ENCODE measurements at places on chromosomes 6 and 20.

- no peak for DNase-seq
Observed at GRCh38 chr6:161139766-161140553, 133.9 kb downstream of the AGPAT4 start.

DNA sequence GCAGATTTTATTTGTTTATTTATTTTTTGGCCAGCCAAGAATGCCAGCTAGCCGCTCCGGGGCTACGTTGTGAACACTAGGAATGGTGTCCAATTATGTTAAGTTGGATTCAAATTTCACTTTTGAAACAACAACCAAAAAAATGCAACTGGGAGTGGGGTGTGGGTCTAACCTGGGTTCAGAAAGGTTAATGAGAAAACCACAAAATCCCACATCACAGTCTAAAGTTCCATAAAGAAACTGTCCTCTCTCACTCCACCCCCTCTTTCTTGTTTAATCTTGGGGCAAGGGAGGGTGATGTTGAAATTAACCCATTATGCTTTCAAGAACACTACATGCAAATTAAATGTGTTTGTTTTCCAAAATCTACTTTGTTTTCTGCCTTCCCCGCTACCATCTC is 77.2 kb downstream of the LINC00237 start:
- DNase-seq = no peak

DNA sequence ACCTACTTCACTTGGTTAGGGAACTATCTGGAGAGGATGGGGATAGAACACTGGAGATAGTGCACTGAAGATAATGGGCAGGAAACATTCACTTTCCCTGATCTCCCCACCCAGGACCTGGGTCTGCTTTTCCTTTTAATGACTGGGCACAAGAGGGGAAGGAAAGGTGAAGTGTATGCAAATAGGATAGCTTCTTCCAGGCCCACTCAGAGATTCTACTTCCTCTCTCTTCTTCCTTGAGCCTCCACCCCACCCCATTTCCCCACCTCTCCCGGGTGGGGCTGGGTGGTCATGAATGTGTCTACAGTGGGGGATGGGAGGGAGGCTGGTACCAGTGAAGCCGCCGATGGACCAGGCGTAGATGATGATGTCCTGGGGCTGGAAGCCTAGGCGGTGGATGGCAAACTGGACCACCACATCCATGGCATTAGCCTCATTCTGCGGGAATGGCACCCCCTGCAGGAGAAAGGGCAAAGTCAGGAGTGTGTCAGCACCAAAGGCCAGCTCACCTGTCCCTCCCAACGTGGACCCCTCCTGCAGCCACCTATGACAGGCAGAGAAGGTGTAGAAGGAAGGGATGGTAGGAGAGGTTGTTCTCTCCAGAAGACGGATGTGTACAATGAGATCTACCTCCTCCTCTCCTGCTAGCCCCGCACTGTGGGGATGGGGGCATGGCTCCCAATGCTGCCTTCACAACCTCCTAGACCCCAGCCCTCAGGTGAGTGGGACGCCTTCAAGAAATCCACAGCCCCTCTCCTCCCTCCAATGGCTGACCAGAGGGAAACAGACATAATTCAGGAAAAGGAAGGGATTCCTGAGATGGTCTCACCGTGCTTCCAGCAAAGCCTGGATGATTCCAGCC is 8.6 kb upstream of the LY6G5C start:
- no peak for DNase-seq

- DNase-seq = no peak
Observed at GRCh38 chr6:26251354-26252076, 113.5 kb upstream of the BTN3A2 start.

DNA sequence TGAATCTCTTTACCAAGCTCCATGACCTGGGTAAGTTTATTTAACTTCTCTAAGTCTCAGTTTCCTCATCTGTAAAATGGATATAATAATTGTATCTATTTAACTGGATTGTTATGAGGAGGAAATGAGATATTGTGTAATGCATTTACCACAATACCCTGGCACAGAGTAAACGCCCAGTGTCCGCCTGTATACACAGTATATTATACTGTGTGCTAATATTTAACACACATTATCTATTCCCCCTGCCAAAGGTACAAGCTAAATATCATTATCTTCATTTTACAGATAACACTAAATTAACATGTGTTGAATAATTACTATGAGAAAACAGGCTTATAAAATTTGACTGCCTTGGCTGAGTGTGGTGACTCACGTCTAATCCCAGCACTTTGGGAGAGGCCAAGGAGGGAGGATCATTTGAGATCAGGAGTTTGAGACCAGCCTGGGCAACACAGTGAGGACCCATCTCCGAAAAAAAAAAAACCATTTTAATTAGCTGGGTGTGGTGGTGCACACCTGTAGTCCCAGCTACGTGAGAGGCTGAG is 38.7 kb upstream of the TNFRSF21 start:
- DNase-seq = no peak

GRCh38 chr6:166382500-166382932 is 224 bp downstream of the MPC1 start:
- no peak for DNase-seq

DNA sequence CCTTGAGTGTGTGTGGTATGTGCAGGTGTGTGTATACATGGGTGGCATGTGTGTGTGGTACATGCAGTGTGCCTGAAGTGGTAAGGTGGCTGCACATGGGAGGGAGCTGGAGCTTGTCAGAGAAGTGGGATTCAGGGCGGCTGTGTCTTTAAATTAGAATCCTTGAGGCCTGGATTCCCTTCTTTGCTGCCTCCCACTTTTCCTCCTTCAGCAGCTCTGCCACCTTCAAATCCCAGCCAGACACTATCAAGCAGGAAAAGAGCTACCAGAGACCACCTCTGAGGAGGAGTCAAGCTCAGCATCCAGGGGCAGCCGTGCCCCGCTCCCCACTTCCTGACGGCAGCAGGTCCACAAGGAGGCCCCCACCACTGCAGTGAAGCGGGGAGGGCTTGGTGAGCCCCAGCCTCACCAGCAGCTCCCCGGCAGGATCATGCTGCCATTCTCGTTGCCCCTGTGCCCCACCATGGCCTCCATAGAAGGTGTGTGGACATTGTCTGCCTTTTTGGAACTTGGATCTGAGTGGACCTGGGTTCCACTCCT is 131.0 kb upstream of the MLN start:
- DNase-seq = no peak

DNA sequence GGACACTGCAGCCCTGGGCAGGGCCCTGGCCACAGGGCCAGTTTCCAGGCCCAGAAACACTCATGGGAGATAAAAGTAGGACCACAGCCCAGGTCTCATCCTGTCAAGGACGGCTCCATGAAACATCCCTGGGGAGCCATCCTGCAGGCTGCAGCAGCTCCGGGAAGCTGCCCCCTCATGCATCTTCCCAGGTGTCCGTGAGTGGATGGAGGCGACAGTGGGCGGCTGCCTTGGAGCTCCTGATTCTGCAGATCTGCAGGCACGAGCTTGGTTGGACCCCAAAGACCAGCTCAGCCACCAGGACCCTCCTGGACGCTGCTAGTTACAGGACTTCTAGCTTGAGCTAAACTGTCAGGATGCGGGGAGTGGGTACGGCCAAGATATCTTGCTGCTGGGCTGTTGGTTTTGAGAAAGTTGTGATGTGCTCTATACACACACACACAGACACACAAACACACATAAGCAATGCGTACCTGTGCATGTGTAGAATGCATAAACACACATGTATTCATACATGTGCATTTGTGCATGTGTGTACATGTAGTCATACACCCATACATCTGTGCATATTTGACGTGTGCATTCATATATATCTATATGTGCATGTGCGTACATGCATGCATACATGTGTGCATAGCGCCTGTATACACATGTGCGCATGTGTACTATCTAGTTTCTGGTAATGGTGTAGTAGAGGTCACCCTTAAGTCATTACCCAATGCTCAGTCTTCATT is 297.8 kb downstream of the TAF4 start:
- DNase-seq = no peak

- no peak for DNase-seq
Observed at GRCh38 chr6:63565727-63566596, 6.3 kb upstream of the LOC128125822 start.

- DNase-seq = no peak
Observed at GRCh38 chr6:5184218-5184617, 76.5 kb downstream of the LYRM4 start.

- DNase-seq = no peak
Observed at GRCh38 chr6:153872946-153873345, 166.1 kb upstream of the OPRM1 start.

- no peak for DNase-seq
Observed at GRCh38 chr6:36685926-36686667, 7.6 kb downstream of the CDKN1A start.

DNA sequence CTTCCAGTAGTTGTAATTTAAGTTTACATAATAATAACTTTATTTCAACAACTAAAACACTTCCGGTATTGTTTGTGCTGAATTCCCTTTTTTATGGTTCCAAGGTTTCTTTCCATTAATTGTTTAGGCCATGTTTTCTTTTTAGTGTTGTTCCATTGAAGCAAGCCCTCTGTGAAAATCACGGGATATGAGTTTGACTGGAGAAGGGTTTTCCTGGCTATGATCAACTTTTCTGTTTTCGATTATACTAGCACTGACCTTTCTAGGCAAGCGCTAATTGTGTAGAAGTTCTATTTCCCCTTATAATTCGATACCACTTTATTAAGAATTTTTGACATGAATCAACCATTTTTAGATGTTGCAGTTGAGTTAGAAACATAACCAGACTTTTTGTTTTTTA is 2.4 kb downstream of the LAMA2 start:
- no peak for DNase-seq

GRCh38 chr6:54291738-54292137 is 16.5 kb upstream of the TINAG start:
- no peak for DNase-seq

DNA sequence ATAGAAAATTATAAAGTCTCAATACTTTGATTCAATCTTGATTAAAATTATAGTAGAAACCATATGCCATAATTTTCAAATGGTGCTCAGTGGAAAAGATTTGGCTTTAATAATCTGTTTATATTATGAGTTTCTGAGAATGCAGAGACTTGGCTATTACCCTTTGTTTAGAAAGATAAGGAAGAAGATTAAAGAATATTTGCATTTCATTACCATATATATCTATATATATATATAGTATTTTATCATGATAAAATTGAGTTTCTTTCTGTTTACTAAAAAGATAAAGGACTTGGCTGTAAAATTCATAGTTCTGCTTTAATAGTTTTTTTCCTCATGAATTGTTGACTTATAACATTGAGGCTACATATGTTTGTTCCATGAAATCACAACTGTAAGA is 679.3 kb upstream of the MAP3K7 start:
- no peak for DNase-seq

DNA sequence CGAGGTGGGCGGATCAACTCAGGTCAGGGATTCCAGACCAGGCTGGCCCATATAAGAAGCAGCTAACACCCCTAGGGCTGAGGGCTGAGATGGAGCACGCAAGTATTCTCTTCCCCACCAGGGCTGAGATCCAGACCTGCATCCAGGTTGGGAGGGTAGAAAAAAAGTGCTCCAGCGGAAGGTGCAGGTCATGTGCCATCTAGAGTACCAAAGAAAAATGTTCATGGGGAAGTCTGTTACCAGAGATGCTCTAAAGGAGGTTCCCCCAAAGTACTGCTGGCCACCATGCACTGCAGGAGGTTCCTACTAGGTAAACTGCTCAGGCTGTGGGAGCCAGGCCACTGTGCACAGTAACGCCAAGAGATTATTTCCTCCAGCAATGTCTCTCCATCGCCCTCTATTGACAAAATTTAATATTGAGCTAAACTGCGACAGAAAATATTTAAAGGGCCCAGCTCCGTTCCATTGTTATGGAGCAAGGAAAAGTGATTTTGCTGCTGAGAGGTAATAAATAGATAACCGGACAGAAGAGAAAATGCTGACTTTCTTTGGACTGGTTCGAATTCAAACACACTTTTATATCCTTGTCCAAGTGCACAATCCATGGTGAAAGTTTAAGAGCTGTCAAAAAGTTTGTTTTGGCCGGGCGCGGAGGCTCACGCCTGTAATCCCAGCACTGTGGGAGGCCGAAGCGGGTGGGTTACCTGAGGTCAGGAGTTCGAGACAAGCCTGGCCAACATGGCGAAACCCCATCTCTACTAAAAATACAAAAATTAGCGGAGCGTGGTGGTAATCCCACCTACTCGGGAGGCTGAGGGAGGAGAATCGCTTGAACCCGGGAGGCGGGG is 159.9 kb downstream of the OR2B2 start:
- peak; percentile 20 for DNase-seq

GRCh38 chr6:107198631-107199416 is 83.5 kb upstream of the BEND3 start:
- DNase-seq = no peak
